Skin of body (tissue), 3 donors: ENCODE measurements at places on chromosomes 5 and 9. TPM values are rescaled to one million over a fixed set of nuclear protein-coding genes. Genes with fewer than 3 reads are reported as not detected.

OBP2A gene
- total RNA-seq: not detected

DNAJC25 gene
- 6.6 TPM for total RNA-seq

MYMK gene
- 0.89 TPM for total RNA-seq

PCDHGA10 gene
- 4.9 TPM for total RNA-seq

CAAP1 gene
- 16.7 TPM for total RNA-seq

TMC1 gene
- total RNA-seq: 0.69 TPM

MRPS2 gene
- 9.5 TPM for total RNA-seq

TNC gene
- total RNA-seq: 43.4 TPM

OGN gene
- 281 TPM for total RNA-seq

ZNF484 gene
- 13.7 TPM for total RNA-seq

EQTN gene
- total RNA-seq: 1.4 TPM

TLE4 gene
- 21.0 TPM for total RNA-seq

DDX4 gene
- total RNA-seq: not detected

FAM153A gene
- 0.20 TPM for total RNA-seq

GPR150 gene
- not detected for total RNA-seq

FABP6 gene
- total RNA-seq: not detected

PCDHGB7 gene
- 7.6 TPM for total RNA-seq

SOWAHA gene
- total RNA-seq: 0.10 TPM

CSF1R gene
- total RNA-seq: 21.2 TPM

GPRIN1 gene
- total RNA-seq: 4.8 TPM

TAF11L5 gene
- total RNA-seq: not detected

IL5 gene
- not detected for total RNA-seq

SLC38A9 gene
- total RNA-seq: 43.7 TPM

GADD45G gene
- total RNA-seq: 8.3 TPM
